Caki2 (cell line): ENCODE measurements at places on chromosomes 1 and 21. TPM values are rescaled to one million over a fixed set of nuclear protein-coding genes. Genes with fewer than 3 reads are reported as not detected.
A peak's percentile ranks its signal among the peaks of the same experiment; 100 is the strongest.

DNA sequence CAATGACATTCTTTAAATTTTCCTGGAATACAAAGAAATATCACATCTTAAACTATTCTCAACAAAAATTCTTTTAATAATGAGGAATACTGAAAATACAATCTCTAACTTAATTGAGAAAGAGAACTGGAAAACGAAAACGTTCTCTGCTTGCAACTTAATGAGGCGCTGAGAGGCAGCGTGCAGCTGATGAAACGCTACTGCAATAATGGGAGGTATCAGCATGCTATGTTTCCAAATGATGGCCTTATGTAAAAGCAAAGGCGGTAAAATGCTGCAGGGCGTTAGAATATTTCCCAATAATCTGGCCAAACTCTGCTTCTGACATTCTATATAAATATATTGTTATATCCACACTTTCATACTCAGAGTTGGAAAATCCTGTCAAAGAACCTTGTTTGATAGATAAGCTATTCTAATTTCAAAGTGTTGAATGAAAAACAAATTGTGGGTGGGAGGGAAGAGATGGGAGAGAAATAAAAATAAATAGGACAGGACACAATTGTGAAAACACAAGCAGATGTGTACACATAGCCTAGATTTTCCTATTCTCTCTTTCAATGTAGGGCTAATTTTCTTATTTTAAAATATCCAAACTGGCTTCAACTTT lies 70.9 kb downstream of the APP start:
- DNase-seq, result no peak

DNA sequence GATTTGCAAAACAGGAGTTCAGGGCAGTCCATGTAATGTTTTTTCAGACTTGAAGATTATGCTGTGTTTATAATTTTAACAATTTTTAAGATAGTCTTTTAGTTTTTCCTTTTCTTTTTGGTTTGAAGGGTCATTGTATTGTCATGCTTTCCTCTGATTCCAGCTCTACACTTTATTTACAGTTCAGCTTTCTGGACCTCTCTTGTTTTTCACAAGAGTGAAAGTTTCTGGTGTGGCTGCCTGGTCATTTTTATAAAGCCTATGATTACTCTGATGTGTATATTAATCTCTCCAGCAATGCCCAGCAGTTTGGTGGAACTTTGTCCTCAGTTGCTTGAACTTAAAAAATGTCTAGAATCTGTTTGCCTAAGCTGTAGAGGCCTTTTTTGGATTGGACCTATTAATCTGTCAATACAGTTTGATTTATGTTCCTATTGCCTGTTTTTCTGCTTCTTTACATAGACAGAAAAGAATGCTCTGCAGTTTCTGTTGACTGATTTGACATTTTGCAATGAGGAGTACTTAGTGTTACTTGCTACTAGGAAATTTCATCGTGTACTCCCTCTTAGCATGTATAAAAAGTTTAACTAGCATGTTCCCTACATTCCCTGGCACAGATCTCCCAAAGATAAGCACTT lies 52.2 kb downstream of the XCL2 start:
- no peak for DNase-seq

DNA sequence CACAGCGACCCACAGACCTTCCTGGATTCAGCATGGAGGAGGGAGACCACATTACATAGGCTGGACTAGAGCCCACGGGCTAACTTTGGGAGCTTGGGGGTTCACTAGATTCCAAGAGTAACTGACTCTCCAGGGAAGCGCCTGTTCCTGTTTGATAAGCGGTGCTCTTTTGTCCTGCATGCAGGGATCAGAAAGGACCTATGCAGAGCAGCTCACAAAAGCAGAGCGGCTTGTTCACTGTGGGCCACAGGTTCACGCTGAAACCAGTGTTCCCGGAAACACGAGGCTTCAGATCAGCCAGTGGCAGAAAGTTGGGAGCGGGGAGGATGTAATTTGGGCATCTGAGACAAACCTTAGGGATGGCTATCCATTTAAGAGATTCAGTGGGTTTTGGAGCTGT lies 403.9 kb downstream of the PCP4 start:
- DNase-seq, result no peak

DNA sequence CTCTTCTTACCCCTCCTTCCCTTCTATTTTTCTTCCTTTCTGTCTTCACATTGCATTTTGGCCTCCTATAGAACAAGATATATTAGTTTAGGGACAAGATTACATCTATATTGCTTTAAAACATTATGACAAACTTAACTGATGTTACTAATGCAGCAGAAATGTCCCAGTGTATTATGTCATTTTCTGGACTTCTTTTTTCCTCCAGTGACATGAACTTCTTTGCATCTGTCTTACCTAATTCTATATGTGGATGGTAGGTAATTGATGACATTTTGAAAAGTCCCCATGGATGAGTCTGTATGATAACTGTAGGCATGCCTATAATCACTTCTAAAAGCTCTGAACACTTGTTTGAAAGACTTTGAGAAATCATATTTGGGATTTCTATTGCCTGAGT lies 89.5 kb downstream of the FNBP1L start:
- DNase-seq, result no peak

GRCh38 chr1:205545001-205545919 lies 40.8 kb downstream of the CDK18 start:
- DNase-seq, result no peak

TRIM45 gene
- total RNA-seq, result 2.1 and 11.6 TPM in 2 replicates

CFHR2 gene
- total RNA-seq, result not detected in 2 replicates

DNA sequence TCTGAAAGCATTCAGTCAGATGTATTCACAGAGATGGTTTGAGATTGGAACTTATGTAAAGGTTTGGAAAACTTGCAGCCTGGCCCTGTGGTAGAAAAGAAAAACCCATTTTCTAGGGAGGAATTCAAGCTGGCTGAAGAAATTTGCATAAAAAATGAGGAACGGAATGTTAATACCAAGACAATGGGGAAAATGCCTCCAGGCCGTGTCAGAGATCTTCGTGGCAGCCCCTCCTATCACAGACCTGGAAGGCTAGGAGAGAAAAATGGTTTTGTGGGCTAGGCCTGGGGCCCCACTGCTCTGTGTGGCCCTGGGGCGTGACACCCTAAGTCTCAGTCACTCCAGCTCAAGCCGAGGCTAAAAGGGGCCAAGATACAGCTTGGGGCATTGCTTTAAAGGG lies 26.7 kb downstream of the NME7 start:
- DNase-seq, result no peak

DNA sequence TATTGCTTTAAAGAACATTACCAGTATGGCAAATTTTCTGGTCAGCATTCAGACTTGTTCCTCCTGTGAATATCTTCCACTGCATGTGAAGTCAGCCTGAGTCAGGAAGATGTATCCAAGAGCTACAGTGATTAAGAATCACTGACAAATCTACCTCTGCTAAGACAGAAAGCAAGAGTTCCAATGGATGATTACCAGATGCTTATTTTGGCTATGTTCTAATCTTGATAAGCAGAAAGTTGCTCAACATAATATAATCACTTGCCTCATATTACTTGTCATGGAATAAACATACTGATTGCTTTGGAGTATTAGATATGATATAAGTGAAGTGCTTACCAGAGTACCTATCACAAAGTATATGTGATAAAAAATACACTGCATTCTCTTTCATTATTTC lies 738.1 kb downstream of the ADGRL2 start:
- peak; percentile 50 for DNase-seq

CR1L gene
- not detected in 2 replicates for total RNA-seq
